Thymus (tissue), 14 donors: ENCODE measurements at places on chromosomes 6 and 20.
A peak's percentile ranks its signal among the peaks of the same experiment; 100 is the strongest.

DNA sequence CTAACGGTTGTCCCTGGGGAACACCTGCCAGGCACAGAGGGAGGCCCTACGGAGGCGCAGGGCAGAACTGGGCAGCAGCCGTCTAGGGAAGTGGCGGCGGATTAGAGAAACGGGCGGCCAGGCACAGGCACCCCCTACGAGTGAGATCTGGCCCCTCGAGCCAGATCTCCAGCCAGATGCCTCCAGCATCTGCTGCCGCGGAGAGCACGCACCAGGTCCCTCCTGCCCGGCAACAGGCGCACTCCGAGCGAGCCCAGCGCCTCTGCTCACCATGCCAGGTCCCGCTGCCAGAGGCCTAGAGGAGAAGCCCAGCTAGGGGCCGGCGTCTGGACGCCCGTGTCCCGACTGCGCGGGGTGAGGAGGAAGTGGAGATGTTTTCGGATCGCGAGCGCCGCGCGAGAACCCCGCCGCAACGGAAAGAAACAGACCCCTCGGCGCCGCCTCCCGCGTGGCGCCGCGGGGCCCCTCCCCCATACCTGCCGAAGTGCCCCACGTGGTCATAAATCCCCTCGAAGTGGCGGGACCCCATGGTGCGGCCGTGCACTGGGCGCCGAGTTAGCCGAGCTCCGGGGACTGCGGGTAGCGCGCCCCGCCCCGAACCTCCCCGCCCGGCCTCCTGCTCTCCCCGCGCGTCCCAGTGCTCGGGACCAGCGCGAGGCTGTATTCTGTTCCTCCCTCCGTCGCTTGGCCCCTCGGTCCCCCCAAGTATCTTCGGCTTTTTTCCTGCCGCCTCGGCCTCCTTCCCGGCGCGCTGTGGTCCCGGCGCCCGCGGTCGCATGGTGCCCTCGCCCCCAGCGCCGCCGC, at the start of gene SLC22A16:
TSS of gene SLC22A16 (minus strand) at position 568 of the 804 bp plus-strand sequence. CDS start at position 529, 39 bp downstream.
- DNase-seq: no peak

DNA sequence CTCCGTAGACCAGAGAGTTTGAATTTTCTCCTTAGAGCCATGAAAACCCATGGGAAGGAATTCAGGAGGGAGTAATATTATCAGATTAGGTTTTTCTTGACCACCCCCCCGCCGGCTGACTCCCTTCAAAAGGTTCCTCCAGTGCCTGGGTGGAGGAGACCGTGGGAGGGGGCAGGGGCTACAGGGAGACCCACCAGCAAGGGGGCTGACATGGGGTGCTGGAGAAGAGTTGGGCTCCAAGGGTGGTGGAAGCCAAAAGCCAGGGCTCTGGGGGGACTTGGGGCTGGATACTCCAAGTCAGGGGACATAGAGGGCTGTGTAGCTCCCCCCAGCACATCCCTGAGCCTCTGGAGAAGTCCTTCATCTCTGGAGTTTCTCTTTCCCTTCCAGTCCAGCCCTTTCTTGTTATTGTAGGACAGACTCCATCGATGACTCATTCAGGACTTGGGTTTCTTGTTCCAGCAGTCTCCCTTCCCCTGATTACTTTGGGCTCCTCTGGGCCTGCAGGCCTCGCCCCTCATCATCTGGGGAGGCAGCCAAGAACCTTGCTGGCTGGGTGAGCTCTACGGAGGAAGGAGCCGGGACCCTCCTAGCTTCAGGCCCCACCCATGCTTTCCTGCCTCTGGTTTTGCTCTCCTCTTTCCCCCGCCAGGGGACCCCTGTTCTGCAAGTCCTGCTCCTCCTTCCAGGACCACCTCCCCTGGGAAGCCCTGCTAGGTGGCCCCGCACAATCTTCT, 10.5 kb upstream of the KIAA1755 start:
- peak; percentile 2 for DNase-seq

DNA sequence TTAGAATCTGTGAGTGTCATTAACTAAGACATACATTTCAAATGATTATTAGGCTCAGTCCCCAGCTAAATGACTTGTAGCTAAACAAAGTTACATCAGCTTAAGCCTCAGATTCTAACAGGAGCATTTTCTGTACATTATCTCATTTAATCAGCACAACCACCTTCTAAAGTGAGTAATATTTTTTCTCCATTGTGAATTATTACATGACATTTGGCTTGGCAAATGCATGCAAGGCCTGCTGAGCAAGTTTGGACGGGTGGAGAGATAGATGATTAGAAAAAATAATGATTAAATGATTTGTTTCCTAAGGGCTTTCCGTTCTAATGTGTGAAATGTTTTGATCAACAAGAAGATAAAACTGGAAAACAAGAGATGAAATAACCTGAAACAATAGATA, 20.7 kb downstream of the DCBLD1 start:
- no peak for DNase-seq

DNA sequence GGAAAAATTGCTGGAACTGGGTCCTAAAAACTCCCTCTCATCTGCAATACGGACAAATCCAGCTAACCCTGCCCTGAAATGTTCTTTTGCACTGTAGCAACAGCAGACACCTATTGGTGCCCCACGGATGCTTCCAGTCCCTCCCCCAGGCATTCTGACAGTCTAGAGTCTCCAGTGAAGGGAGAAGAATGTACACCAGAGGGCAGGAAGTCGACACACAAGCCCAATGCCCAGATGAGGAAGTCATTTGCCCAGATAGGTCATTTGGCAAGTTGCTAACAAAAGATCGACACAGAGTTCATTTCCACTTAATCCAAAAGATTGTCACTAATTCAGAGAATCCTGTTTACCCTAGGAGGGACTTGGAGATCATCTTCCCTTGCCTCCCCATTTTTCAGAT, 293.0 kb upstream of the PRDM1 start:
- no peak for DNase-seq

DNA sequence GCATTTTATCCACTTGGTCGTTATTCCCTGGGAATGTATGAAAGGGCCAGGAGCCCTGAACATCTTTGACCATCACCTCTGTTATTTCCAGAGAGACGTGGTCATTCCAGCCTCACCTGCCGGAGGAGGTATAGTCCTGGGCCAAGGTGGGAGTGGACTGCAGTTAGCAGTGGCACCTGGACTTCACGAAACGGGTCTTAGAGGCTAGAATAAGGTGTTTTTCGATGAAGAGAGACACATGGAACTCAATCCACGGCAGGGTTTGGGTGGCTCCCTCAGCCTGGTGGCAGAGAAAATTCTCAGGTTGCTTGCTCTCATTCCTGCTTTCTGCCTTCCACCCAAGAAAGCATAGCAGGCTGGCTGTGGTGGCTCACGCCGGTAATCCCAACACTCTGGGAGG, 48.0 kb downstream of the BMP6 start:
- no peak for DNase-seq

DNA sequence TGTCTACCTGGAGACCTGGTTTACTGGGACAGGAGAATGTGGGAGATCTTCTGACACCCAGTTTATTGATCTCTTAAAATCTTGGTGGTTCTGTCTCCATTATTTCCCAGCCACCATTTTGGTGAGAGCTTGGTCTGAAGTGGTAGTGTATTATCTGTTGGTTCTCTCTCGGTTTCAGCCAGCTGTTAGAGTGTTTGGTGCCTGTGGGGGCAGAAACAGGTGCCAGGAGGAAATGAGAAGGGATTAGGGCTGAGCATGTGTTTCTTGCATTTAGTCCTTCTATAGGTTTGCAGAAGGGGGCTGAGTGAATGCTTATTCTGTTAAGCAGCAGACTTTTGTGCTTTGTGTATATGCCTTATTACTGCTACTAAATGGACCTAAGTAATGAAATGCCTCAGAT, 9.6 kb downstream of the JARID2 start:
- DNase-seq: peak; percentile 63

DNA sequence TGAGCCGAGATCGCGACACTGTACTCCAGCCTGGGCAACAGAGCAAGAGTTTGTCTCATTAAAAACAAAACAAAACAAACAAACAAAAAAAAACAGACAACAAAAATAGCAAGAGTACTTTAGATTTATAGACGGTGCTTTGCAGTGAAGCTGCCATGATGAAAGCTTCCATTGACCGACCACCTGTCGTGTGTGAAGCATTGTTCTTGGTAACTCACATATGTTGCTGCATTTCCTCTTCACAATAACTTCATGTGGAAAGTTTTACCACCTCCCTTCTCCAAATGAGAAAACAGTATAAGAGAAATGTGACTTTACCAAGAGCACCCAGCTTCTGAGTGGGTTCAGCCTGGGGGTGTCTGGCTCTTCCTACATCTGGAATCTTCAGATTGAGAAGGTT, 56.4 kb upstream of the PTGIS start:
- DNase-seq: no peak
